SJSA1 (cell line): ENCODE measurements at places on chromosomes 1 and 21. TPM values are rescaled to one million over a fixed set of nuclear protein-coding genes. Genes with fewer than 3 reads are reported as not detected.

DNA sequence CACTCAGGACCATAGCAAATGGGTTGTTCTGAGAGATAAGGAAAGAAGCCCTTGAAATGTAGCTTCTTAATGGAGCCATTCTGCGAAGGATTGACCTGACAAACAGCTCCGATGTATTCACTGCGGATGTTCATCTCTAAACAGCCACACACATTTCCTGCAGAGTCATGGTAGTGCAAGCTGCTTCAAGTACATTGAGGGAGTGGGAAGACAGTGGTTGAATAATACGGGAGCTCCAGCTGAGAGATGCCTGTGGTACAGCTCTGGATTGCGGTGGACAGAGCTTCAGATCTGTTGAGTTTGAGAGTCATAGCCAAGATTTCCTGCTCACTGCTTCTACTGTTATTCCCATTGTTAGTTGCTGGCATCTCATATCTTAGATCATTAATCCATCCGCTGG lies 86.6 kb downstream of the ZBTB18 start:
- no peak for DNase-seq
- no peaks in the 10 kb centered on the region for H3K4me1 ChIP-seq
- H3K36me3 ChIP-seq = no peaks in the 10 kb centered on the region
- H3K27ac ChIP-seq = no peak overlapping the region
- H3K27me3 ChIP-seq = no peaks in the 10 kb centered on the region

DNA sequence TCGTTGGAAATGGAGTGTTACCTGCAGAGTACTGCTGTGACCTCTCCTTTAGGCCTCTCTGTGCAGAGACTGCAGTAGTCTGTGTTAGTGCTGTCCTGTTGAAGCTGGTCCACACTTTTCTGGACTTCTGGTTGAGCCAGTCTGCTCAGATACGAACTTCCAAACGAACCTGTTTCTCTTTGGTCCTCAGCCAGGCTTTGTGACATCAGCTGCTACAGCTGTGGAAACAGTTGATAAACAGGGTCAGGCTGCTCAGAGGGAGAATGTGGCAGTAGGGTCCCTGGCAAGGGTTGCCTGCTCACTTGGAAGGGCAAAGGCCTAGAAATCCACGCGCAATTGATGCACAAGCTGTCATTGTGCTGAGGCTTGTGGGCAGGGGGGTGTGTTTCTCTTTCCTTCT lies 98.8 kb downstream of the NOS1AP start:
- H3K27me3 ChIP-seq = peaks cover 9% of the 10 kb centered on the region
- no peak overlapping the region for H3K27ac ChIP-seq
- DNase-seq = no peak
- no peaks in the 10 kb centered on the region for H3K36me3 ChIP-seq
- H3K4me1 ChIP-seq = no peaks in the 10 kb centered on the region

GRCh38 chr1:62437273-62437940 lies 558 bp downstream of the USP1 start:
- no peaks in the 10 kb centered on the region for H3K27me3 ChIP-seq
- H3K27ac ChIP-seq = peak overlapping the region; percentile 98
- H3K4me3 ChIP-seq = peak overlapping the region; percentile 66

DNA sequence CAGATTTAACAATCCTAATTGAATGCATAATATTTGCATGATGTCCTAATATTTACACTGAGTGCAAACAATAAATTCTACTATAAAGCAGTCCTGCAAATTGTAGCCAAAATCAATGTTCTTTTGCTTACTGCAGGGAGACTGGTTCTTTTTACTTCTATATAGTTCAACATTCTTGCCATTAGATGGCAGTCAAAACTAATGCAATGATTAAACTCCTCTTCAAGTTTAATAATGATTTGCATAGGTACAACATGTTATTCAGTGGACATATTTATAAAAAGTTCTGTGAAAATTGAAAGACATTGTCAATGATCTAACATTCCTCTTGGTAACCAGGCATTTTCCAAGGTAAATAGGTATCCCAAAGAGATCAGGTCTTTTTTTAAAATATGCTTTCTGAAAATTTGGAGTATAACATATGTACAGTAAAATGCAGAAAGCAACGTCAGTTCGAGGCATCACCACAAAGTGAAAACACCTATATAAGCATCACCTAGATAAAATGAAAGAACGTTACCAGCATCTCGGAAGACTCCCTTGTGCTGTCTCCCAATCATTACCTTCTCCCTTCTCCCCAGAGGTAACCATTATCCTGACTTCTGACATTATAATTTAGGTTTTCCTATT lies 9.8 kb upstream of the FNBP1L start:
- H3K4me1 ChIP-seq = no peaks in the 10 kb centered on the region
- no peak overlapping the region for H3K27ac ChIP-seq
- DNase-seq = peak; percentile 39
- no peaks in the 10 kb centered on the region for H3K36me3 ChIP-seq
- no peaks in the 10 kb centered on the region for H3K27me3 ChIP-seq
- no peak overlapping the region for H3K4me3 ChIP-seq

DNA sequence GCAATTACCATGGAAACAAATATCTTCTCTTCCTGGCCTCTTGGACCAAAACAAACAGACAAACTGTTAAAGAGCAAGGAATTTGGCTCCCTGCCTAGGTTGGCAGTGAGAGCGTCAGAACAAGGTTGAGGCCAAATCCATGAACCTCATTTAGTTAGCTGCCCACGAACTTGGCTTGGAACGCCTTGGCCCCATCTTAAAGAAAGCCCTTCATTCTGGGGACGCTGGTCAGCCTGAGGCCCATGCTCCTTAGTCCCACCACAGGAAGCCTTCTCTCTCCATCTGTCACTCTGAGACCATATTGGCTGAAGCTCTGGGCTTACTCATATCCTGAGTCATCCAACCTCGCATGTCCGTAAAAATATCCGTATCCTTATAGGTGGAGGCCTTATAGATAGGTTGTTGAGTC lies 62.4 kb upstream of the DIRAS3 start:
- no peak for DNase-seq
- no peaks in the 10 kb centered on the region for H3K36me3 ChIP-seq
- peaks cover 11% of the 10 kb centered on the region for H3K4me1 ChIP-seq
- no peaks in the 10 kb centered on the region for H3K27me3 ChIP-seq

GRCh38 chr1:41175546-41175945 lies 66.6 kb downstream of the SCMH1 start:
- DNase-seq = no peak
- H3K27ac ChIP-seq = no peak overlapping the region
- no peak overlapping the region for H3K4me3 ChIP-seq
- H3K4me1 ChIP-seq = no peaks in the 10 kb centered on the region
- peaks cover 7% of the 10 kb centered on the region for H3K36me3 ChIP-seq
- no peaks in the 10 kb centered on the region for H3K27me3 ChIP-seq

The ITLN2 gene
- total RNA-seq = not detected in 2 replicates
